ENCODE measurements at places on chromosomes 3 and 15.

- no peak for DNase-seq
Observed at GRCh38 chr3:122676759-122677158, 3.9 kb upstream of the PARP14 start.

DNA sequence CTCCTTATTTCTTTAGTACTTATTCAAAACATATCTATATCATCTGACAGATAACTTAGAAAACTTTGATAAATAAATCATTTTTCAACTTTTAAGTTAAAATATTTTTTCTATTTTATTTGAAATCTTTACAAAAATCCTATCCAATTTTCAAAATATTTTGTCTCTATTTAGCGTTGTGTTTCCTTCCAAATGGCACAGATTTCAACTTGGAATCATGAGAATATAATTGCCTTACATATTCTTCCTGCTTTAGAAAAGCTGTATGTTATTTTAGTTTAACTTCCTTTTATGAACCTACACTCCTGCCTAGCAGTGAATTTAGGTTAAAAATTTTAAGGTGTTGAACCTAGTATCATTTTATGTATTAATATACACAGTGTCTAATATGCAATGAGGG, 38.2 kb downstream of the BCHE start:
- no peak for DNase-seq

GRCh38 chr3:173886-174285, 22.7 kb upstream of the CHL1 start:
- DNase-seq: no peak

DNA sequence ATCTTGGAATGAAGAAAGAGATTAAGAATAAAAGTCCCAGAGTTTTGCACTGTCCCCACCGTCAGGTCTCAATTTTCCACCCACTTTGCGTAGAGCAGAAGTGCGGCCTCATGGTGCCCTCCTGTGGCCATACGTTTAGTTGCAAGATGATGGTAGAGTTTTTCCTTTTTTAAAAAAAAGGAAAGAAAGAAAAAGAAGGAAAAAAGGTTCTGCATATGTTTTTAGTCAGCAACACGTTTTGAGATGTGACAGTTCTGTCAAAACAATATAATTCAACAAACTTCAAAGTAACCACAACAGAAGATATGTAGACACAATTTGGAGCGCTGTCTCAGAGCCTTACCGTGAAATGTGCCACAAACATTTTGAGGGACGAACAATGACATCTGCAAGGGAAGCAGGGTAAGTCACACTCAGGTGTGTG, 24.6 kb downstream of the EBLN2 start:
- no peak for DNase-seq

GRCh38 chr3:23439080-23439479, 236.0 kb downstream of the UBE2E2 start:
- no peak for DNase-seq

DNA sequence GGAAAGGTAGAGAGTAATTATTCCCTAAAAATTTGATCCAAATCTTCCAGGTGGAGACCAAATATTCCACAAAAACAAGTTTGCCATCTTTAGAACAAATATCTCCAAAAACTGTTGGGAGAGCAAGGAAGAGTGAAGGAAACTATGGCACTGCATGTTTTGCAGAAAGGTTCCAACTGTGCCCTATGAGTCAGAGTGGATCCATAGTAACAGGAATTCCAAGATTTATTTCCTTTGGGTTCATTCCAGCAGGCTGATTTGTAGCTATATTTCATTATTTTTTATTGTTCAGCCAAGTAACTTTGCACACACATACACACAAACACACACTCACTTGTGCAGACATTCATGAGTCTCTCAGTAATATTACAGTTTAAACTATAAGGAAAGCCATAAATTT, 459.7 kb upstream of the EPHA6 start:
- no peak for DNase-seq

GRCh38 chr3:57544181-57545125, at the start of gene DNAH12:
Gene DNAH12, minus strand, starts transcription at chr3:57544344. Its CDS starts 1,474 bp downstream, at chr3:57542870.
- DNase-seq: no peak

Data from sigmoid colon (tissue), 7 donors.